ELF-1 (cell line): ENCODE measurements at places on chromosomes 5 and 9.
A peak's percentile ranks its signal among the peaks of the same experiment; 100 is the strongest.

- DNase-seq: no peak
Measured at GRCh38 chr5:55004729-55005128, 19.3 kb upstream of the GZMK start.

GRCh38 chr5:59698207-59699178, 195.0 kb downstream of the PDE4D start:
- DNase-seq: no peak

DNA sequence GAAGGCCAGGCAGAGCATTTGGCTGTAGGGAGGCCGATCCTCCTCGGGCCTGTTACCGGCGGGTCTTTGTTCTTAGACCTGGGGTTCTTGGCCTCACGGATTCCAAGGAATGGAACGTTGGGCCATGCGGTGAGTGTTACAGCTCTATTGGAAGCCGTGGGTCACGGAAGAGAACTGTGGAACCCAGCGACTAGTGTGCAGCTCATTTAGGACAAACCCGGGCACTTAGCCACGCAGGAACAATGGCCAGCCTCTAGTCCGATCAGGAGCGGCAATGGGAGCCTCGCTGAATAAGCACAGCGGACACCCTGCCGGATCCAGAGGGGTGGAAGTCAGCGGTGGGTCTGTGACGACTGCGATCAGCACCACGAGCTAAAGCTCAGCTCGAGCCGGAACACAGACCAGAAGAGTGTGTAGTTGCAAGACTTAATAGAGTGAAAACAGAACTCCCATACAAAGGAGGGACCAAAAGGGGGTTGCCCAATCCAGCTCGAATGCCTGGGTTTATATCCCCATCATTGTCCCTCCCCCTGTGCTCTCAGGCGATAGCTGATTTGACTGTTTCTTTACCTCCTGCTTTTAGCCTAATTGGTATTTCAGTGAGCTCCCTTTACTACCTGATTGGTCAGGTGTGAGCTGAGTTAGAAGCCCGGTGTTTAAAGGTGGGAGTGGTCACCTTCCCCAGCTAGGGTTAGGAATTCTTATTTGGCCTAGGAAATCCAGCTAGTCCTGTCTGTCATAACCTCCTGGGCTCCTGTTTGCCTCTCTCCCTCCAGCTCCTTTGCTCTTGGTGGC, 53.7 kb upstream of the RPL26L1 start:
- DNase-seq: peak; percentile 74

DNA sequence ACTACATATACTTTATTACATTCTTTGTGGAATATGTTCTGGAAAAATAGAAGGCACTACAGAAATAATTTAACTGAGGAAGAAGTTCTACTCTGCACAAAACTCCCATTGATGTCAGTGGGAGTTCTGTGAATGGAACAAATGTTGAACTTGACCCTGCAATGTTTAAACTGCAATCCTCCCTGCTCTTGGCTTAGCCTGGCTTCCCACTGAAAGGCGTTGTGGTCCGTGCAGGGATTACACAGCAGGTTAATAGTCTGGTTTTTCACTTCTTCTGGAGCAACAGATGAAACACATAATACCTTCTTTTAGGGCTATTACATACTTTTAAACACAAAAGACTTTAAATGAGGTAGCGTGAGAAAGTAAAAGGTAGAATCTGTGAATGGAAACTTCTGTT, 12.9 kb upstream of the ERBIN start:
- DNase-seq: no peak

DNA sequence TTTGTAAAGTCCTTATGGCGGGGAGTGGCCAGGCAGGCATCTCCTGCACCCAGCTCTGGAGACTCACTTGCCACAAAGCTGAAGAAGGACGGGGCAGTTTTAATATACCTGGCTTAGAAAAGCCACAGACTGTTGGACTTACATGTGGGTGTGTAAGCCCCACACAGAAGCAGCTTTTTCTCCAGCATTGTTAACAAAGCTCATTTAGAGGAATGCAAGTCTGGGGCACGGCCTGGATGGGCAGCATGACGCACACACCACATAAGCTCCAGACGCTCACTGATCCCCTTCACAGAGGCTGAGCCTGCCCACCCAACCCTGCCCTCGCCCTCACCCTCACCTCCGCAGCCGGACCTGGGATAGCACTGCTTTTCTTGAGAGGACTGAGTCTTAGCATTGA, 58.0 kb upstream of the PDE8B start:
- DNase-seq: no peak

DNA sequence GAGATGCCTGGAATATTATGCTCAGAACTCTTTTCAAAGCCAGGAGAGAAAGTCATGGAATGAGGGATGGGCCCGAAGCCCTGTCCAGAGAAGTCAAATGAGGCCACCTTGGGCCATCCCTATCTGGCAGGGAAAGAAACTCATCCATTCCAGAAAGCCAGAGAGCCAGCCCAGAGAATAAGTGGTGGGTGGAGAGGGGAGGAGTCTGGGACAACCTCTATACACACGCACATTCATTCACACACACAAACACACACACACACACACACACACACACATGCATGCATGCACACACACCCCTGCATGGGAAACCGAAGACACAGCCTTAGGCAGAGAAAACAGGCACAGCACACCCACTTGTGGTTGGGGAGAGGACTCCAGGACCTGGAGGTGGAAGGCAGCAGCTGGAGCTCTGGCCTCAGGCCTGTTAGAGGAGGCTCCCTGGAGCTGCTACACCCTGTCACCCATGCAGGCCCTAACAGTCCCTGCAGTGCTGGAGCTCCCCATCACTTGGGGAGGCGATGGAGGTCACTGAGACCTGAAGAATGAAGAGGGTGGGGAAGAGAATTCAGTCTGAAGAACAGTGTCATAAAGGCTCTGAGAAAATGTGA, 38.0 kb downstream of the TGFBI start:
- no peak for DNase-seq

DNA sequence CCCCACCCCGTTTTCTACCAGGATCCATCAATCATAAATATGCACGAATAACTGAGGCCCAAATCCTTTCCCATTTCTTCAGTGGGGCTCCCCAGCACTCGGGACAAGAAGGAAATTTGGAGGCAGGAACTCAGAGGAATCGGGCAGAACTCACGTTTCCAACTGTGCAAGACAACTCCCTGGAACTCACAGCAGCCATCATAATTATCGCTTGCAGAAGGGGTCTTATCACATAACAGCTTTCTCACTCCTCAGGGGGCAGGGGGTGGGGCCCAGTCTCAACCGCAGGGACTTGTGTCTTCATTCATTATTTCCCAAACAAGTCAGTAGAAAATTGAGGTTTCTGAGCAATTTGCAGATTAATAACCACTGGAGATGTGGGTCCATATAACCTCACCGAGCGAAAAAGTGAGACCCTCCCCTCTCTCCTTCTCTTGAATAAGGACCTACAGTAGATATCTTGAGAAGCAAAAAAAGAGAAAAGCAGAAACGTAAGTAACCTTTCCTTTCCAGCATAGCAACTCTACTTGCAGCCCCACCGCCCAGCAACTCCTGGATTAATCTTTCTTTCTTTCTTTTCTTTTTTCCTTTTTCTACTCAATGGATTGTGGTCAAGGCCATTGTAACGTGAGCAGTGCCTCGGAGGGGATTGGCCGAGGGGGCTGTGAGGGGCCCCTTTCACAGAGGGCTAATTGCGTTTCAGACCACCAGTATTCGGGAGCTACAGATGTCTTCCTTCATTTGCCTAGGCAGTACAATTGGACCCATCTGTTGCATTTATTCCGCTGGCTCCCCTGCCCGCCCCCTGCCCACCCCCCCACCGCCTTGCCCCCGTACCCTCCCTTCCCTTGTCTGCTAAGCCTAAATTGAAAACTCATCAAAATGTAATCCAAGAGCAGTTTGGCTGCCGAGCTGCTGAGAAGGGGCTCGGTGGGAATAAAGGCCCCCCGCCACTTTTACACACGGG, 24.7 kb upstream of the TIFAB start:
- no peak for DNase-seq

DNA sequence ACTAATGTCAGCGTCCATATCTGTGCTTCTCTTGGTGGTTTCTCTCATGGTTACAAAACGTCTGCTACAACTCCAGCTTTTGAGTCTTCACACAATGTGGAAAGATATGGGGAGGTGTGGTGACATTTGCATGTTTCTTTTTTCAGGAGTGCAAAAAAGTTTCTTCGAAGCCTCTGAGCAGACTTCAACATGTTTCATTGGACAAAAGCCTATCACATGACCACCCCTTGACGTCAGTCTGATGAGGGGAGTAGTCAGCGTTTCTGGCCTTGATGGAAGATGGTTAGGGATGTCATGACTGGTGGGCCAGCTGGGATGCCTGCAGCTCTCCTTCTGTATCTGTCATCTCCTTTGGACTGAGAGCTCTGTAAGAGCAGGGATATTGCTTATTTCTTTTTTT, 61.4 kb downstream of the PTPDC1 start:
- DNase-seq: no peak

- DNase-seq: peak; percentile 59
Measured at GRCh38 chr9:122346478-122347347, 24.1 kb upstream of the PTGS1 start.

DNA sequence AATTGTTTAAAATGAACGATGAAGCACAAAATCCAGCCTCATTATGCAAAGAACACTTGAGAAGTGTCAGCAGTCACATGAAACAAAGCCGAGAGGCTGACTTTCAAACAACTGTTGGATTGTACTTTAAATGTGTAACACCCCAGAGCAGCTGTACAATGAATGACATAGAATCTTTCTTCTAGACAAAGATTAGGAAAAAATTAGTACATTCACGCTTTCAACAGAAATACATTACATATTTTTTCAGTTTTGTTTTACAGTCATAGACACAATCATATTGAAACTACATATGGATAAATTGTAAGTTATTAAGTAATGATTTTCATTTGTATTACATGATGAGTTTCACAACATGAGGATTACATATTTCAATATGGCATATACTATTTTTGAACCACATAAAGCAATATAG, 10.6 kb upstream of the AGXT2 start:
- DNase-seq: no peak

GRCh38 chr5:35924950-35925722, 13.3 kb downstream of the CAPSL start:
- DNase-seq: peak; percentile 66

DNA sequence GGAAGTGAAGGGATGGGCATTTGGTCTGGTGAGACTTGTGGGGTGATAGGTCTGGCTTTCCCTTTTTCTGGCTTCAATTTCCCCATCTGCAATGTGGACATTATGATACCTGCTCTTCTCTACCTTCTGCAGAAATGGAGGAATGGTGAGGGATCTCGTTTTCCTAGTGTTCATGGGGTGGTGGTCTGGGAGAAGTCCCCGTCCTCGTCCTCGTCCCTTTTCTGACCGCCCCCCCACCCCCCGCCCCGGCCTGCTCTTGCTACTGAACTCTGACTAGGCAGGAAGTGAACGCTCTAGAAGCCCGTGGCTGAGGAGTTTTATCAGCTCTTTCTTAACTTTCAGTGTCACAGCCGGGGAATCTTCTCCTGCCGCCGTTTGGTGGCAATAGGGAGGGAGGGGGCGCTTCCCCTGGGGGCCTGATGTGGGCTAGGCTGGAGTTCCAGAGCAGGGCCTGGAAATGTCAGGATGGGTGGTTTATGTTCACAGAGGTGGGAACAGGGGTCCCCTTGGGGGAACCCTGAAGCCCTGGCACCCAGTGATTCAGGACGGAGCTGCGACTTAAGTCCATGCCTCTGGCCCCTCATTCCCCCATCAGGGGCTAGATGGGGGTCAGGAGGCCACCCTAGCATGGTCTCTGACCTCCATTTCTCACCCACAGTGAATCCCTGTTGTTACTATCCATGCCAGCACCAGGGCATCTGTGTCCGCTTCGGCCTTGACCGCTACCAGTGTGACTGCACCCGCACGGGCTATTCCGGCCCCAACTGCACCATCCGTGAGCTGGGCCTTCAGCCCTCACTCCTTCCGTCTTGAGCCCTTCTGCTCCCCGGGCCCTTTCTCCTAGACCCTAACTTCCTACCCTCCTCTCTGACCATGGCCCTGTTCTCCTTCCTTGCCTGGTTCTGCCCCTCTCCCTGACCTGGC, 6.7 kb downstream of the PTGS1 start:
- no peak for DNase-seq

DNA sequence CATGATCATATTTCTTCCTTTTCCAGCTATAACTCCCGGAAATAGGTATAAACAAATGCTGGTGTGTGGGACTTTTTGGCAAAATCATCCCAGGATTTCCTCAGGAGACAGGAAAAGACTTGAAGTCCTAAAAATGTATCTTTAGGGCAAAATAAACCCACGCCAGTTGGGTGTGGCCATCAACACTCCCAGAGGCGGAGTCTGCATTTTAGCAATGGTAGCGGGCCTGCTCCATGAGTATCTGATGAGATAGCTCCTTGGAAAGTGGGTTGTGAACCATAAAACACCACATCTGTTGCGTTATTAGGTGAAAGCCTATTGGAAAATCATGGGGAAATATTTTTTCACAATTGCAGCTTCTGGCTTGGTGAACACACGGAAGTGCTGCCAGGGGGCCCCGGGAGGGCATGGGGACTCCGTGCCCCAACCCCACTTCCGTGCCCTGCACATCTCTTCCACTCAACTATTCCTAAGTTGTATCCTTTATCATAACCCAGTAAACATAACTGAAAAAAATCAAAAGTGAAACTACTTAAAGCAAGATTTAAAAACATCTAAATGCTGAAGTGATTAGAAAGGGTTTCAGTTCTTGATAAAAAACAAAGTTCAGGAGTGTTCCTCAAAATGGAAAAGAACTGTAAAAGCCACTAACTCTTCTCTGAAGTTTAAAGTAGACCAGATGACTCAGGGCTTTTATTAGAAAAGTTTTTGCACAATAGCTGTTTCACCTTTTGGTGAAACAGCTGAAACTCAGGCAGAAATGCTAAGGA, 111.2 kb downstream of the LRRC70 start:
- no peak for DNase-seq

DNA sequence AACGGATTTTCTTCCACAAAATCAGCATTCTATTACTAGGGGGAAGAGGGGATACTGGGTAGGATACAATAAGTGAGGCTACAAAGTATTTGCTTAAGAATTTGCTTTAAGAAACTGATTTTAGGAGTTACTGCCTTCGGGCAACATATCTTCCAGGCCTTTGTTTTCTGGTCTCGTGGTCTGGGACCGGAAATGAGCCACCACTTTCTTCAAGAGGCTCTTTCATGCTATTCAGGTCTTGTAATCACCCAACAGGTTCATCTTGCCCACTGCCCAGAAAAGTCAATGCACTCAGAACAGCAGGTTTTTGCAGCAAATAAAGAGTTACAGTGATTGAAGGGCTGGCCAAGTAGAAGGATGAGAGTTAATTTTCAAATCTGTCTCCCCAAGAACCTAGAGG, 6.6 kb upstream of the AOPEP start:
- DNase-seq: peak; percentile 12
